ENCODE measurements at places on chromosomes 1 and 21.

DNA sequence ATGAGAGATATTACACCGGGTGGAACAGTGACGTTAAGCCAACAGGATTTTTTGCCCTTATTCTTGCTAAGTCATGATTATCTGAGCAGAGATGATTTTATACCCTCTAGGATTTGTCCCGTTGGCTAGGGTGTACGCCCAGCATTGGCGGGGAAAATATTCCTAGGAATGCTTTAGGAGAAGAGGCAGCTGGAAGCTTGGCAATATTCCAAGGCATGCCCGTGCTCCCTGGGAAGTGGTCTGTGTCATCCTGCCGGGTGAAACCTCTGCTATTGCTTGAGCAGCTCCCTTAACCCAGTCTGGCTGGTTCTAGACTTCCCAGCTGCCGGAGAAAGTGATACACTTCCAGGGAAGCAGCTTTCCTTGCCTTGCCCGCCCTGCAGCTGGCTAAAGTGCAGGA, 16.2 kb downstream of the CHRNB2 start:
- no peak for DNase-seq

- DNase-seq = no peak
These were observed 119.0 kb upstream of the ADGRL2 start for GRCh38 chr1:81681601-81682266.

DNA sequence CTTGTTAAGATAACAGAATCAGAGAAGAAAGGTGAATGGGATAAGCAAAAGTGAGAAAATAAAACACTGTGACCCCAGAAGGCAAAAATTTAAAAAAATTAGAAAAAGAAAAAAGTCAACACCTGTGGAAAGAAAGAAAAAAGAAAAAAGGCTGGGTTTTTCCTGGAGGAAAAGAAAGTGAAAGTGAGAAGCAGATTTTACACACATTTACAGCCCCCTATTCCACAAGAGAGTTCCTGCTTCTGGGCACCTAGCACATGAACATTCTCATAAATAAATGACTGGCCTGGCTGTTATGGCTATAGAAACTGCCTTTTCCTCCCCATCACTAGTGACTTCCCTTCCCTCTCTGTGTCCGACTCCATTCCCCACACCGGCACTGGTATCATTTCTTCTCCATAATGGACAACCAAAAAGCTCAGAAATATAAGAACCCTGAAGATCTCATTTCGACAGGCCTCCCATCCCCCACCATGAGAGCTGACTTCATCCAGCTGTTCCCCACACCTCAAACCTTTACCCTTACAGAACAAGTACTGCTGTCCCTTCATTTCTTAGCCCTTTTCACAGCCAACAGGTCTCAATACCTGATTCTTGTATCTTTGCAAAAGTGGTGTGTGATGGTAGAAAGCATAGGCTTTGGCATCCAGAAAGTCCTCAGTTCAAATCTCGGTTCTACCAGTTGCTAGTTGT, 12.6 kb downstream of the MTF1 start:
- DNase-seq = no peak

GRCh38 chr1:119075614-119076013, 64.8 kb downstream of the WARS2 start:
- no peak for DNase-seq

DNA sequence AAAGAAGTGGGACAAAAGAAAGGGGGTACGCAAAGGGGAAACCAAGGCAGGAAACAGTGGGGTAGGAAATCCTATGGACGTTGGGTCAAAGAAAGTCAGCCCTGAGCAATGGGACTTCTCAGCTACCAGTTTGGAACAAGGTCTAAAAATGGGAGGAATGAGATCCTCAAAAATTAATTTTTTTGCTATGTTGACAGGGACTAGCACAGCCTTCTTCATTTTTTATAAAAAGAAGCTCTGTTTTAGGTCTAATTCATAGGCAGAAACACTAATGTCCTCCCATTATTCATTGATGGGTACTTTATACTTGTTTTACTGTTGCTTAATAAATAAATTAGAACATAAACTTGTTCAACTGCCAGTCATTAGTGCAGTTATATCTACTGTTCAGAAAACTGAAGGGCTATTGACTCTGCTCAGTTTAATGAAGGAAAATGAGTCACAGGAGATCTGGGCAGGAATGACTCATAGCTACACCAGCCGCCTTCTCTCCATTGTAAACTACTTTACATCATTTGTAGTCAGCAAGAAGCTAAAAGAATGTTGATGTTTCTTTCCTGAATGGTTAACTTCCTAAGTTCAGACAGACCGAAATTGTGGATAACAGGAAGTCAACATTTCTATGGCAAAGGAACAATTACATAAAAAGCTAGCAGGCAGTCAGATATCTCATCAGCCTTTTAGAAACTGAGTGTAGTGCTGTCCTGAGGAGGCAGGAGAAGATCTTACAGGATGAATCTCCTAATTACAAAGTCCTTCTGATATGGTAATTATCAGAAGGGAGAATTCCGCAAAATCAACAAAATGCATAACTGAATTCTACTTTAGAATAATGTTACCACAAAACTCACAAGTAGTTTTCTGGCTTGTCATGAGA, 356.4 kb upstream of the PKN2 start:
- DNase-seq = no peak

- no peak for DNase-seq
These were observed 19.5 kb downstream of the ETS2 start for GRCh38 chr21:38825269-38825668.

GRCh38 chr1:85413169-85413568, 51.8 kb downstream of the DDAH1 start:
- DNase-seq = no peak

GRCh38 chr1:198677027-198677426, 38.2 kb downstream of the PTPRC start:
- DNase-seq = no peak

GRCh38 chr1:1929102-1929638, 10.1 kb upstream of the TMEM52 start:
- DNase-seq = no peak

- no peak for DNase-seq
These were observed 94.4 kb downstream of the ITPKB start for GRCh38 chr1:226644541-226645176.

All from esophagus muscularis mucosa (tissue), 4 donors.